NCI-H1694 (cell line): ENCODE measurements at places on chromosomes 13 and 19.
A peak's percentile ranks its signal among the peaks of the same experiment; 100 is the strongest.

DNA sequence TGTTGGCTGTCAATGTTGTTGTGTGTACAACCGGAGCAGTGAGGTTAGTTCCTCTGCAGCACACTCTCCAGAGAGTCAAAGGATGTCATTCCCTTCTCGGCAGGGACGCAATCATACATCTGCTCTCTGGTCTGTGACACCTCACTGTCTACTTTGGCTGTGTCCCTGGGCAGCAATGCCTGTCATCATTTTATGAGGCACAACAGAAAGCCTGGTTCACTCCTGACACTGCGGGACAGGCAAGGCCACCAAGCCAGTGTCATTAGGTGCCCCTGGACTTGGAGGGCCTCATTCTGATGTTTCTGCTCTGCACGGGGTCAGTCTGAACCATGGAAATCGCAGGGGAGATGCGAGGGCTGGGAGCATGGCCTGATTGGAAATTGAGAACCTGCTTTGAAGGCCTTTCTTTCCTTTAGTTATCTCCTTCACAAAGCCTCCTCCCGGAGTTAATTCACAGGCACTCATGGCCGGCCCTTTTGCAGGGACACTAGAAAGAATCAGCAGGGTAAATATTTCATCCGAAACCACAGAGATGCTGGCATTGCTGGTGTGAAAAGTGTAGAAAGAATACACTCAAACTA is 284.4 kb downstream of the ZNF536 start:
- no peak for DNase-seq

GRCh38 chr13:40194224-40194806 is 472.1 kb downstream of the FOXO1 start:
- no peak for DNase-seq

DNA sequence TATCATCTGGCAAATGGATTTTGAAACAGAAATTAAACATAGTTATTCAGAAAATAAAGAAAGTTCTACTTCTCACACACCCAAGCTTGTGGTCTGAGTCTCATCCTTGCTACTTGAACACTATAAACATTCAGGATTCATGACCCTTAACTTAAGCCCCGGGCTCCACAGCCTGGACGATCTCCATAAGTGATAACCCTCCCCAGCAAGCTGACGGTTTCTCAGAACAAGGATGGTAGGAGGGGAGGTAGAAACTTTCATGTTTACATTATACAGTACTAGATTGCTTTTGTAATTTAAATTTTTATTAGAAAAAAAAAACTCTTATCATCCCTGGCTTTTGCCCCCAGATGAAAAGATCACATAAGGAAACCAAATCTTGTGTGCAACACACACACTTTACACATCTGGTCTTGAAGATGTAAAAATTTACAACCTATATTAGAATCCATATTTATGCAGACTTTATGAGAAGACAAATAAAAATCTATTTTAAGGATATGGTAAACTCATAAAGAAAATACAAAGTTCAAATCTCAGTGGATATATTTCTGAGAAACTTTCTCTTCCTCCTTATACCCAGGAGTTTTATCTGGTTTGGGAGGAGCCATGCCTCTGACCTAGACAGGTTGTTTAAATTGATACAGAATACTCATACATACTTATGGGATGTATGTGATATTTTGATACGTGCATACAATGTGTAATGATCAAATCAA is 20.0 kb upstream of the ATP12A start:
- DNase-seq = no peak

GRCh38 chr13:74575729-74576125 is 441.5 kb upstream of the KLF12 start:
- DNase-seq = peak; percentile 66

- no peak for DNase-seq
Observed at GRCh38 chr13:26048741-26049140, 3.1 kb downstream of the SHISA2 start.

- no peak for DNase-seq
Observed at GRCh38 chr13:50645092-50645491, 198.4 kb downstream of the DLEU7 start.

GRCh38 chr13:76163761-76164160 is 527.6 kb downstream of the LMO7 start:
- DNase-seq = no peak

- DNase-seq = no peak
Observed at GRCh38 chr19:15025217-15025616, 24.1 kb upstream of the CASP14 start.

GRCh38 chr13:40640202-40640601 is 26.2 kb downstream of the FOXO1 start:
- no peak for DNase-seq

- DNase-seq = no peak
Observed at GRCh38 chr19:48401287-48401686, 7.8 kb downstream of the GRIN2D start.

DNA sequence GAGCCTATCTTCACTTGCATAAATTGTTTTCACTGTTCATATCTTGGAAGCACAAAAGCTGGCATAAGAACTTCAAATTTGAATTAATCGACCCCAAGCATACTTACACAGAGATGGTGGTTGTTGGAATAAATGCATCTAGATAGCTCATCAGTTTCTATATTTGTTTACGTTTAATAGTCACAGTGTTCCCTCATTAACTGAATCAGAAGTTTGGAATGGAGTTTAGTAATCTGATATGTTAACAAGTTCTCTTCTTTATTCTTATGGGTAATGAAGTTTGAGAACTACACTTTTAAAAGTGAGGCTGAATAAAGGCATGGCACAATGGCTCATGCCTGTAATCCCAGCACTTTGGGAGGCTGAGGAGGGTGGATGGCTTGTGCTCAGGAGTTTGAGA is 886.7 kb upstream of the PCDH20 start:
- DNase-seq = no peak

- DNase-seq = no peak
Observed at GRCh38 chr13:109862627-109863026, 76.2 kb upstream of the IRS2 start.

GRCh38 chr13:112669881-112670499 is 19.8 kb upstream of the ATP11A start:
- peak; percentile 89 for DNase-seq

DNA sequence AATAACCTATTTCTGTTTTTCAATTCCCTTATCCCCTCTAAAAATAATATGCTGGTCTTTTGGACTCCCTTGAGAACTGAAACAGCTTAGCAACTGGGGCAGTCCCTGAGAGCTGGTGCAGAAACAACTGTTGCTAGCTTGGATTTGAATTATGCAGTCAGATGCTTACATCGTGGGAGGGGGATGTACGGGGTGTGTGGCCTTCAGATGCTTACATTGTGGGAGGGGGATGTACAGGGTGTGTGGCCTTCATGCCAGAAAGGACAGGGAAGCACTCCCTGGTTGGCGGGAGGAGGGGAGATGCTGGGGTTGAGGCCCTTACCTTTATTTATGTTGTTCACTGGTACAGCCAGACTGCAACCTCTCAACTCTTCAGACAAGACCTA is 25.6 kb downstream of the LRCH1 start:
- no peak for DNase-seq

DNA sequence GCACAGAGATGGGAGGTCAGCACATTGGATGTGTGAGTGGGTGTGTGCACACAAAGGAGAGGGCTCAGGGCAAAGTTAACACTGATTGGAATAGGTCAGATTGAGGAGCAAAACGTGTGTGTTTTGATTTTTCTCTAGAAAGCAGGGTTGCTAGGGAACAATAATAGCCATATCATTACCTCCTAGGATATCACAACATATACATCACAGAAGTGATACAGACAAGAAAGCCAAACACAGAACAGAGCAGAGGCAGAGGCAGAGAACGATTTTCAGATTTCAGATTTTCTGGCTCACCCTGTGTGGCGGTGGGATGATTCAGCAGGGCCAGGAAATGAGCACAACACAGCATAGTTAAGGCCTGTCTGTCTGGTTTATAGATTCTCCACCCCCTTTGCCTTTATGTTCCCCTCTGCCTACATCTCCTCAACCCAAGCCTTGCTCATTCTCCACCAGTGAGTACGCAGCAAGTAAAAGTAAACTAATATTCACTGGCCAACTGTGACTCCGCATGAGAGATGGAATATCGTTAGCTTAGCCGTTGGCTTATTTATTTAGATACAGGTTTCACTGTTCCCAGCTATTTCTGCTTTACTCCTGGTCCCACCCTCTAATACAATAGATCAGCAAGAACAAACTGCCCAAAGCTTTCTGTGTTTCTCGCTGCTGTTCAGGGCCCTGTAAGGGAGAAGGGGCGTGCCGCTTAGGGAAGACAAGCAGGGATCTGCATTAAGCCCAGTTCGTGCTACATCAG is 182.7 kb upstream of the TSC22D1 start:
- DNase-seq = no peak

DNA sequence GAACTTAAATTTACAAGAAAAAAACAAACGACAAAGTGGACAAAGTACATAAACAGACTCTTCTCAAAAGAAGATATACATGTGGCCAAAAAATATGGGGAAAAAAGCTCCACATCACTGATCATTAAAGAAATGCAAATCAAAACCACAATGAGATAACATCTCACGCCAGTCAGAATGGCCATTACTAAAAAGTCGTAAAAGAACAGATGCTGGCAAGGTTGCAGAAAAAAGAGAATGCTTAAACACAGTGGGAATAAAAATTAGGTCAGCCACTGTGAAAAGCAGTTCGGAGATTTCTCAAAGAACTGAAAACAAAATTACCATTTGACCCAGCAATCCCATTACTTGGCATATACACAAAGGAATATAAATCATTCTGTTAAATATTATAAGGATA is 132.7 kb downstream of the UGGT2 start:
- DNase-seq = no peak

GRCh38 chr13:34570698-34571353 is 371.2 kb upstream of the NBEA start:
- no peak for DNase-seq

- peak; percentile 93 for DNase-seq
Observed at GRCh38 chr13:104256701-104257100, 1190.5 kb upstream of the SLC10A2 start.

GRCh38 chr13:106503730-106504453 is 31.6 kb downstream of the EFNB2 start:
- no peak for DNase-seq

DNA sequence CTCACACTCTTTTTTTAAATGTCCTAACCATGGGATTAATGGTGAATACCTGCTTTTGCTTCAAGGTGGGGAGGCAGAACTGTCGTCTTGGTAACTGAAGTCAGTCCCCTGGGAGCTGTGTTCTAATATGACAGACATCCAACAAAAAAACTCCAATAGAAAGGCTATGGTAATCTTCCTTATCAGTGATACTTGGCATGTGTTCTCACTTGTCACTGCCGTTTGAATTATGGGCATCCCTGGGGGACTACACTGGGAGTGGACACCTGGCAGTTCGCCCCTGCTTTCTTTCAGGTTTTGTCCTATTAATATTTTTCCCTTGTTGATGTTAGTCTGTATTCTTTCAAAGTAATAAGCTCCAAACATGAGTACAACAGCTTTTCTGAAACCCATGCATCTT is 252.6 kb downstream of the SLITRK5 start:
- no peak for DNase-seq

DNA sequence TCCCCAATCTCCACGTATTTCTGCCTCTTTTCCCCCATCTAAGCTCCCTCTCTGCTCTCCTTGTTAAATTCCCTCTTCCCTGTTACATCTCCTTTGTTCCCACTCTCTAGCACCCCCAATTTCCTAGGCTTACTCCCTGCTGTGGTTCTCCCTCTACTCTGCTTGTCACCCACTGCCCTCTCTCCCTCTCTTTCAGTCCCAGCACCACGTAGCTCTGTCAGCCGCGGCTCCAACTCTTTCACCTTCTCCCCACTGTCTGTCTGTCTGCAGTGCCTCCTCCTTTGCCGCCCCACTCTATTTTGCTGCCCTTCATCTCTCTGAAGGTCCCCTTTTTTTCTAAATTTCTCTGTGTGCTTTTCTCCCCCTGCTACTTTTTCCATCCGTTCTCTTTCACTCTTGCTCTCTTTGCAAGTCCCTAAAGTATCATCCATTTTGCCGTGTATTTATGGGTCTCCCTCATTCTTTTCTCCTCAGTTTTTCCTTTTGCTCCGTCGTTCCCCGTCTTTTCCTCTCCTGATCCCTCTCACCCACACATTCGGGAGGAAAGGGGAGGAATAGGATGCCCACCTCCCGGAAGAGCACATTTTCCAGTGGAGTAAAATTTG is 937 bp downstream of the ZNF841 start:
- DNase-seq = no peak

DNA sequence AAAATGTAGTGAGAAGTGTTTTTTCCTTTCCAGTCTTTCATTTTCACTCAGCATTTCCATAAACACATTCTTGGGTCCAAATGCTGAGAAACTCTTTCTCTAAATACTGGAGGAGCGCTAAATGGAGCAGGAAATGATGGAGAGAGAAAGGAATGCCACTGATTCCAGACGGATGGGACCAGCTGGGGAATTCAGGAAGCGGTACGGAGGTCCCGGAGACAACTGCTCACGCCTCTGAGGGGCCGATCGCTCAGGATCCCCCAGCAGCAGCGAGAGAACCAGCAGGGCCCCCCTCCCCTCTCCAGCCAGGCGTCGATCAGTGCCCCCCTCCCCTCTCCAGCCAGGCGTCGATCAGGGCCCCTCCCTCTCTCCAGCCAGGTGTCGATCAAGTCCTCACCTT is 13.2 kb downstream of the RASA3 start:
- no peak for DNase-seq

GRCh38 chr13:44762911-44763310 is 186.8 kb upstream of the TSC22D1 start:
- DNase-seq = no peak

DNA sequence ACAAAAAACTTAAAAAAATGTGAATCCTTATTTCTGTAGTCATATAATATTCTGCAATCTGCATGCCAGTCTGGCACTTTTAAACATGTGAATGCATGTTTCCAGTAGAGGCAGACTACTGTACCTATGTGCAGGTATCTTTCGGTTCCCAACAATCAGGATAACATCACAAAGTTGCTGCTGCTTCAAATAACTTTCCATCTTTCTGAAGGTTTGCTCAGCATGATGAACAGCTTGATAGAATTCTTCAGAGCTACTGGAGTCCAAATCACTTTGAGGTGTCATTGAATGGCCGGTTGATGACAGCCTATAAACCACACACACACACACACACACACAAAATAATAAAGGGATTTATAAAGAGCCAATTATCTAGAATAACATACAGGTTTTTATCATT is 132.1 kb upstream of the ATXN8OS start:
- DNase-seq = no peak

DNA sequence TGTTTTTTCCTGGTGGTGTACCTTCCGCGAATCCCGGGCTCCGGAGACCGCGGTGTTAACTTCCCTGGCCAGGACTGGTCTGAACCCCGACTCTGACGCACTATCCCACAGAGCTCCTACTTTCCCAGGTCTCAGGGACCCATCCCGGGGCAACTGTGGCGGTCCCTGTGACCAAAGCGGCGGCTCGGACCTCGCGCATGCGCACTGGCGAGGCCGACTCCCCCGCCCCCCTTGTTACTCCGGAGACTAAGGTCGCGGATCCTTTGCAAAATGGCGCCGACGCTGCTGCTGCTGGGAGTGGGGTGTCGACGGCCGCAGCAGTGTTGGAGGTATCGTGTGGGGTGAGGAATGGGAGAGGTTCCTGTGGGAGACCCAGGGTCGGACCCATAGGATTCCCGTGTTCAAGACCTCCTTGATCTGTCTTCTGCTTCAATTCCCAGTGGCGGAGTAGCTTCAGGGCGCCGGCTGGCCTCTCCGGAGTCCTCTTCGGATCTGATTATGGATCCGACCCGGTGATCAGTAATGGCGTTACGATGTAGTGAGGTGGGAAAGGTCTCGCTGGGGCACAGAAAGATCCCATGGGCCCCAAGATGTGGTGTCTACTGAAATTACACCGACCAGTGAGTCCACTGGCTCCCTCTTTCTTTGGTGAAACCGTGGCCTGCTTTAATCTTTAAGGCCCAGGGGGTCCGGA is 66.6 kb upstream of the ZNF527 start:
- DNase-seq = no peak
